Choroid plexus epithelial cell (primary cell): ENCODE measurements at places on chromosomes 6 and 20.

DNA sequence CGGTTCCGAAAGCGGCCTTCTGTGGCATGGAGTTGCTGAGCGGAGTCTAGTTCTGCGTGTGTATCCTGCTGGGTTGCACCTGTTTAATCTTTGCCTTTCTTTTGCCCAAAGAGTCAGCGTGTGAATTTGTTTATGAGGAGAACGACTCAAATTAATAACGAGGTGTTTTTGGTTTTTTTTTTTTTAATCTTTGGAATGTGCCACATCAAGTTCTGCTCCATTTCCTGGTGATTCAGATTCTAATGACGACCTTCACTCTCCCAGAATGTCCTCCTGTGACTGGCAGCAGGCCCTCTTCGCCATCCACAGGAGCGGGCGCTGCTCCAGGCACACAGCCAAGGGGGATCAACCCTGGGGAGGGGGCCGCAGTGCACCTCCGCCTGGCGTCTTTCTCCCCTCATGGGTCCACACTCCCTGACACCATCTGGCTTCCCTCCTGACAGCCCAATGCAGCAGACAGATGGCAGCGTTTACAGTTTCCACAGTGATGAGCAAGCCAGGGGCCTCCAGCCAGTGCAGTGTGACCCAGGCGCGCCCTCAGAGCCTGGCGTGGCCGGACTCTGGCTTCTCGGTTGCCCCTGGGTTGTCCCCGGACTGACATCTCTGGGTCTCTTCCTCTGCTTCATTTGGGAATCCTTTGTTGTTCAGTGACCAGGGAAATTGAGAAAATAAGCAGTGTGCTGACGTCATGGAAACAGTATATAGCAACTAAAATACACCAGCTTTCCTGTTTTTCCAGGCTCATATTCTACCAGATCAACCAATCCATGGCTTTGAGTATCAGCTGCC lies 27.5 kb upstream of the AFDN start:
- peak; percentile 32 for DNase-seq

- no peak for DNase-seq
Measured at GRCh38 chr6:138406443-138406842, 2.4 kb downstream of the HEBP2 start.

- no peak for DNase-seq
Measured at GRCh38 chr20:37395921-37396415, 50.0 kb downstream of the SRC start.

GRCh38 chr6:89350281-89350966 lies 2.1 kb downstream of the UBE2J1 start:
- DNase-seq, result peak; percentile 50

DNA sequence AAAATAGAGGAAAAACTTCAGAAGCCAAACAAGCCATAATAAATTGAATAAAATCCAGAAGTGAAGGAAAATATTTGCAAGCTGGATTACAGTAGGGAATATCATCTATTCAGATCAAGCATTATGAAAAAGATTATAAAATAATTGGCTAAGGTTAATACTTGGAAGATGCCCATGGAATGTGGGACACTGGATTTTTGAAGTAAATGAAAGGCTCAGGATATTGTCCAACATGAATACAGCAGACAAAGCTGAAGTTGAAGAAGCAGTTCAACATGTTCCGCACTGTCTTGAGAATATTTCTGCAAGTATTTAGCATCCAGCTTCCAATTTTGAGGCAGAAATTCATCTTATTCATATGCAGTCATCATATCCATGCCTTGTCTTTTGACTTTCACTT lies 1278.4 kb upstream of the GJE1 start:
- DNase-seq, result no peak

DNA sequence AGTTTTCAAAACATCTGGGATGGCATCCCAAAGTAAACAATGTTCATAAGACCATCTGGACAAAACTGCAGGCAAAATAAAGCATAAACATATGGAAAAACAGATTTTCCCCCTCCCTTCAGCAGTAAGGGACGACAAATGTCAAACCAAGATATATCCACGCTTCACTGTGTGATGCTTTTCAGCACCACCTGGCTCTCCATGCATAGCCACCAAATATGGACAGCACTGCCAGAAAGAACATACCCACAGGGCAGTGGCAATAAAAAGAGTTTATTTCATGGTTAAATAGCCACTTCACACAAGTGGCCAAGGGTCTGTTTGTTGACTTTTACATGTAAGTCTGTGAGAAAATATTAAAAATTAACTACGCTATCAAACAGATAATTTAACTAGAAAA lies 23.1 kb downstream of the USP45 start:
- DNase-seq, result no peak

- DNase-seq, result no peak
Measured at GRCh38 chr6:89483111-89483720, 50.3 kb downstream of the ANKRD6 start.

DNA sequence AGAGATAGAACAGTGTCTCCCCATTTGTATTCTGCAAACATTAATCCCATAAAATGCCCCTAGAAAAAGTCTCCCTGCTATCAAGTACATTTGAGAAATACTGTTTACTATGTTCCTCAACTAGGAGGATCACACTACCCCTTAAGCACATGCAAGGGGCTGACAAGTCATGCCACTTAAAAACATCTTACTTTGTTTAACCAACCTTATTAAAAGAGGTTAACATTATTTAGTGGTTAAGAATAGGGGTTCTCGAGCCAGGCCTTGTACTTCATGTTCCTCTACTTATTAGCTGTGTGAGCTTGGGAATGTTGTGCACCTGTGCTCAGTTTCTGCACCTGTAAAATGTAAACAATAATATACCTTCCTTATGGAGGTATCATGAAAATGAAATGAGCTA lies 113.7 kb downstream of the UBE3D start:
- DNase-seq, result no peak

DNA sequence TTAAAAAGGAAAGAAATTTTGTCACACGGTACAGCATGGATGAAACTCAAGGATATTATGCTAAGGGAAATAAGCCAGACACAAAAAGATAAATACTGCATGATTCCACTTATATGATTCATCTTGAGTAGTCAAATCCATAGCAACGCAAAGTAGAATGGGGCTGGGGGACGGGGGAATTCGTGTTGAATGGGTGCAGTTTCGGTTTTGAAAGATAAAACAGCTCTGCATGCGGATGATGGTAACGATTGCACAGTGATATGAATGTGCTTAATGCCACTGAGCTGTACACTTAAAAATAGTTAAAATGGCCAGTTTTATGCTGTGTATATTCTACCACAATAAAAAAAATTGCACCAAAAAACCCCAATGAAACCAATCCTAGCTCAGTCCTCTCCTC lies 52.9 kb upstream of the SIRPA start:
- no peak for DNase-seq

GRCh38 chr6:132300323-132300949 lies 100.8 kb downstream of the MOXD1 start:
- peak; percentile 85 for DNase-seq

- no peak for DNase-seq
Measured at GRCh38 chr6:36957773-36958271, 3.3 kb downstream of the PI16 start.

DNA sequence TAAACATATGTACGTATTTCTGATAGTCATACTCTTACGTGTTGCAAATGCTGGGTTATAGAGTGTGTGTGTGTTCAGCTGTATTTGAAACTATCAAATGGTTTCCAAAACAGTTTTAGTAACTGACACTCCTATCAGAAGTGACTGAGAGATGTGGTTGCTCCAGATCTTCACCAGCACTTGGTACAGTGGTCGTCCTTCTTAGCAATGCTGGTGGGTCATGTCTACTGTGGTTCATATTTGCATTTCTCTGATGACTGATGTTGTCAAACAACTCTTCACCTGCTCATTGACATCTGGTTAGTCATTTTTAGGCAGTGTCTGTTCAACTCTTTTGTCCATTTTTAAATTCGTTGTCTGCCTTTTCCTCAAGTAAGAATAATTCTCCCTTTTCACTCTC lies 259.3 kb downstream of the KIF16B start:
- DNase-seq, result no peak

DNA sequence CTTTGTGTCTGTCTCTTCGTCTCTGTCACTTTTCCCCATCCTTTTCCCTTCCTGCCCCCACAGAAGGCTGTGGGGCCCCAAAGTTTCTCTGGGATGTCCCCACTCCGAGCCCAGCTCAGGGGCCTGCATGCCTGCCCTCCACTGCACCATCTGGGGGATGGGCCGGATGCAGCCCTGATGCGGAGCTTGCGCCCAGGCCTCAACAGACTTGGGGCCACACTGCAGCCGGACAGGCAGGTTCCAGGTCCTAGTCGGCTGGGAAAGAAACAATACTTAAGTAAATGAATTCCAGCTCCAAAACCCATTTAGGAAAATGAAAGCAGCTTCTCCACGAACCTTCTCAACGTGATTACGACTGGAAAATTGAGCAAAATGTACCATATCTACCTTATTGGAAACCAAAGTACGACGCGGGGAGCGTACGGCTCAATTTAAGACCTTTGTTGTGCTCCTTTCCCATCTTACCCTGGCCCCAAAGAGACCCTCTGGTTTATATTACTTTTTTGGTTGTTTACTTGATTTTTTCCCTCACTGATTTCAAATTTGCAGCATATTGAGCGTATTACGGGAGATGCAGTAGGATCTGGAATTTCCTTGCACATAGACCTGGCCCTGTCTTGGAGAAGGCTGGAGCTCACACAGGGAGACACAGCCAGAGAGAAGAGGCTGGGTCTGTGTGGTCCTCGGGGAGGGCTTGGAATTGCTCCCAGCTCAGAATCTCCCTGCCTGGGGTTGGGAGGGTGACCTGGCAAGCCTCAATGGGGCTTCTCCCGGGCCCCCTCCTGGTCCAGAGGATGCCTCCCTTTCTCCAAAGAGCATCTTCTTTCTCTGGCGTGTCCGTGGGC lies 8.0 kb downstream of the FOXC1 start:
- DNase-seq, result no peak

DNA sequence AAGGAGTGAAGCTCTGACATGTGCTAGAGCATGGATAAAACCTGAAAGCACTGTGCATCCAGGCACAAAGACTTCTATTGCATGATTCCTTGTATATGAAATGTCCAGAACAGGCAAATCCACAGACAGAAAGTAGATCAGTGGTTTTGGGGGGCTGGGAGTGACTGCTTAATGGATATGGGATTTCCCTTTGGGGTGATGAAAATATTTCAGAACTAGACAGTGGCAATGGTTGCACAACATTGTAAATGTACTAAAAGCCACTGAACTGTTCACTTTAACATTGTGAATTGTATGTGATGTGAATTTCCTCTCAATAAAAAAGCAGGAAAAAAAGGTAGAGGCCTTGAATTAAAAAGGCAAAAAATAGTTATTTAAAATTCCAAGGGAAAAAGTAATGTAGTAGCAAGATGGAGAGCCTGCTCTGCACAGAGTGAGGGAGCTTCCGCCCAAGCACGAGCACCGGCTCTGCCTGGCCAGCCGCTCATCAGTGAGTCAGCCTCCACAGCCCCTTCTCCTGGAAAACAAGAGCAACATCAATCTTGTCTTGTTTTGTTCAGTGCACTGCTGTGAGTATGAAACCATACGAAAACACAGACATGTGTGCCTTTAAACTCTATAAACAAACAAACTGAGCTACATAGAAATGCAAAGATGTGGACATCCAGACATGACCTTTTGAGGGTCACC lies 74.6 kb upstream of the THBS2 start:
- DNase-seq, result peak; percentile 90

DNA sequence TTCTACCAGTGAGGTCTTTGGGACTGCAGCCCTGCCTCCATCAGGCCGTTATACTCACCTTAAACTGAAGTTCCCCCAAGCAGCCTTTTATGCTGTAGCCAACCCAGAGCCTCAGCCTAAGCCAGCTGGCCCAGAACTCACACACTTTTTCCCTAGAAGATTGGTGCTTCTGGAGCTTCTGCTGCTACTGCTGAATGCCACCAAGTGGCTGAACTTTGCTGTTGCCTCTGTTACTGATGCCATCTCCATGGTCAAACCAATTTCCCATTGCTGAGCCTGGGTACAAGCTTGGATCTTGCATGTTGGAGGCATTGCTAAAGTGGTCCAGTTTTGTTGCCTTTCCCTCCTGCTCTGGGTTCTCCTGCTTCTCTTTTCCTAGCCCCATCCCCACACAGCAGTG lies 15.0 kb upstream of the TBX18 start:
- DNase-seq, result no peak

GRCh38 chr6:125834348-125834747 lies 43.6 kb downstream of the NCOA7 start:
- DNase-seq, result peak; percentile 46

DNA sequence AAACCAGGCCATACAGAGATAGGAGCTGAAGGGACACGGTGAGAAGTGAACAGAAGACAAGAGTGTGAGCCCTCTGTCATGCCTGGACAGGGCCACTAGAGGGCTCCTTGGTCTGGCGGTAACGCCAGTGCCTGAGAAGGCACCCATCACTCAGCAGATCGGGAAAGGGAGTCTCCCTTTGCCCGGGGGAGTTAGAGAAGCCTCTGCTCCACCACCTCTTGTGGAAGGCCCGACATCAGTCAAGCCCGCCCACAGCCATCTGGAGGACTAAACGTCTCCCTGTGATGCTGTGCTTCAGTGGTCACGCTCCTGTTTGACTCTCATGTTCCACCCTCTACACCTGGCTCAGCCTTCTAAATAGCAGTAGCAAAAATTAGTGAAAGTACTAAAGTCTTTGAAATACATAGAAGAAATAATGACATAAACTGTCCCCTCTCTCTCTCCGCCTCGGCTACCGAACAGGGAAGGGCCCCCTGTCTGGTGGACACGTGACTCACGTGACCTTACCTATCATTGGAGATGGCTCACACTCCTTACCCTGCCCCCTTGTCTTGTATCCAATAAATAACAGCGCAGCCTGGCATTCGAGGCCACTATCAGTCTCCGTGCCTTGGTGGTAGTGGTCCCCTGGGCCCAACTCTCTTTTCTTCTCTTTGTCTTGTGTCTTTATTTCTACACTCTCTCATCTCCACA lies 66.7 kb downstream of the RPP21 start:
- DNase-seq, result peak; percentile 70

- no peak for DNase-seq
Measured at GRCh38 chr6:89267918-89268317, 47.2 kb downstream of the GABRR2 start.

- no peak for DNase-seq
Measured at GRCh38 chr20:58746620-58747019, 54.0 kb downstream of the NPEPL1 start.

GRCh38 chr6:168342636-168343035 lies 23.1 kb upstream of the DACT2 start:
- no peak for DNase-seq

GRCh38 chr6:138115201-138115600 lies 8.0 kb upstream of the PERP start:
- no peak for DNase-seq

DNA sequence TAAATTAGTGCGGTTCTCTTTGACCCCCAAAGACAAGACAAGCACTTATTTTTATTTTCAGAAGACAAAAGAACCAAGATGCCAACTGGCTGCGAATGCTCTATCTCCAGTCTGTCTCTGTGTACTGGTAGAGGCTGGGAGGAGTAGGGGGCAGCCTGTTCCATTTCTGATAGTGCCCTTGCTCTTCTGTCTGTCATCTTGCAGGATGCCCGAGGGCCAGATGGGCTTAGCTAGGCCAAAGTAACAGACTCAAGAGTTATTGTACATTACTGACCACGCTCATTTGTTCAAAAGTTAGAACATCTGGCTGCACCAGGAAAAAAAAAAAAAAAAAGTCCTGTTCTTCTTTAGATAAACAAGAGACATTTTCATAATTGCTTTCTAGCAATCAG lies 198.1 kb upstream of the UST start:
- no peak for DNase-seq
